Mammary microvascular endothelial cell (primary cell): ENCODE measurements at places on chromosomes 2 and 18. TPM values are rescaled to one million over a fixed set of nuclear protein-coding genes. Genes with fewer than 3 reads are reported as not detected.

HOXD13 gene
- not detected in 2 replicates for total RNA-seq

LYG1 gene
- not detected in 2 replicates for total RNA-seq

AKAIN1 gene
- total RNA-seq = not detected in 2 replicates

MEIS1 gene
- 0.79 and 8.4 TPM in 2 replicates for total RNA-seq

CEBPZ gene
- total RNA-seq = 33.6 and 40.5 TPM in 2 replicates

SERPINB10 gene
- 3.4 TPM in 1 of 2 replicates, not detected in the other for total RNA-seq

ACADL gene
- total RNA-seq = not detected in 2 replicates

TEX44 gene
- not detected in 2 replicates for total RNA-seq

CCDC195 gene
- not detected in 2 replicates for total RNA-seq
